NCI-H226 (cell line): ENCODE measurements at places on chromosomes 6 and 20.

- no peak for DNase-seq
Measured at GRCh38 chr20:49825521-49826033, 12.9 kb downstream of the SLC9A8 start.

DNA sequence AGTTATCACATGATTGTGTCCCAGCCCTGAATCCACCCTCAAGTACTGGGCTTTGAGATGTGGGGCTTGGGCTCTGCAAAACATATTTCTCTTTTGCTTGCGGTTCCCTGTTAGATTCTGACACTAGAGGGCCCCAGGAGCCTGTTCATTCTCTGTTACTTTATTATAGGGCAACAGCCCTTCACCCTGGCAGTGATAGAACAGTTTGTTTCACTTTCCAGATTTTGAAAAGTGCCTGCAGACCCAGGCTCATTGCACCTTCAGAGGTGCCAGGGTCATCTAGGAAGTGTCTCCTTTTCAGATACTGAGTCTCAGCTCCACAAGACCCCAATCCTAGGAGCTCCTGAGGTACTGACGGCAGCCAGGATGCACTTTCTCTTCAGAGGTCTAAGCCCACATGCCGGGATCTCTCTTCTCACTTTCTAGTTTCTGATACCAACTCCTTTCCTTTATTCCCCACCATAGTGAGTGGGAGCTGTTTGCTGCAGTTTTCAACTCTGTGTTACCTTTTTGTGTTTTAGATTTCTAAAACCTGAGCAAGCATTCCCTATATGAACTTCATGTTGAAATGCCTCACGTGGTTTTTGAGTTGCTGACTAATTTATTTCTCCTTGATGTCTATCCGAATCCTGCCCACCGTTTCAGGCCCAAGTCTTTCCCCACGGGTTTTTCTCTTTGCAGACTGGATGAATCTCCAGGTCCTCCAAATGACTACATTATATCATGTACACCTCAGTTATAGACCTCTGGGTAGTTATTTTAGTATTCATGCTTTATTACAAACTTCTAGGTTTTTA lies 10.9 kb downstream of the ABT1 start:
- peak; percentile 36 for DNase-seq

GRCh38 chr20:54680872-54681619 lies 205.7 kb downstream of the DOK5 start:
- DNase-seq = no peak

DNA sequence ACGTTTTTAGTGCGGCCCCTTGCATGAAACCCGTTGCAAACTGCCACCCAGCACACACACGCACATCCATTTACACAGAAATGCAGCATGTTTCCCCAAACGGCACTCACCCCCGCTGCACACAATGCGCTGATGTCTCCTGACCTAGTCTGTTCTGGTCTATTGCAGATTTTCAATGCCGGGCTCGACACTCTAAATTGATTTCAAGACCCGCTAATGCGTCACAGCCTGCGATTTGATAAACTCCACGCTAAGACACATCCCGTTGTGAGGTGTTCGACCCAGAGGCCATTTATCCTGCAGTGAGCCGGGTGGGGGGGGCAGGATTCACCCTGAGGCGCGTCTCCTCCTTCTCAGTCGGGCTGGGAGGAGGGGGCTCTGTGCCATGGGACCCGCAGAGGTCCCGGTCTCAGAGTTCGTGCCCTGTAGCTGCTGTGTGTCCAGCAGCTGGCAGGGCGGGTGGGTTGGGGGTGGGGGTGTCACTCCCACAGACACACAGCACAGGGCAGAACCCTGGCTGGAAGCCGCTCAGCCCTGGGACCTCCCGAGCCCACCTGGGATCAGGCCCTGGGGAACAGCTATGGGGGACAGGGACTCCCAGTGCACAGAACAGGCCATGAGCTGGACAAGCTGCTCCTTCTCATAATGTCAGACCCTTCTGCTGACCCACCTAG lies 367.9 kb downstream of the PREX1 start:
- no peak for DNase-seq

DNA sequence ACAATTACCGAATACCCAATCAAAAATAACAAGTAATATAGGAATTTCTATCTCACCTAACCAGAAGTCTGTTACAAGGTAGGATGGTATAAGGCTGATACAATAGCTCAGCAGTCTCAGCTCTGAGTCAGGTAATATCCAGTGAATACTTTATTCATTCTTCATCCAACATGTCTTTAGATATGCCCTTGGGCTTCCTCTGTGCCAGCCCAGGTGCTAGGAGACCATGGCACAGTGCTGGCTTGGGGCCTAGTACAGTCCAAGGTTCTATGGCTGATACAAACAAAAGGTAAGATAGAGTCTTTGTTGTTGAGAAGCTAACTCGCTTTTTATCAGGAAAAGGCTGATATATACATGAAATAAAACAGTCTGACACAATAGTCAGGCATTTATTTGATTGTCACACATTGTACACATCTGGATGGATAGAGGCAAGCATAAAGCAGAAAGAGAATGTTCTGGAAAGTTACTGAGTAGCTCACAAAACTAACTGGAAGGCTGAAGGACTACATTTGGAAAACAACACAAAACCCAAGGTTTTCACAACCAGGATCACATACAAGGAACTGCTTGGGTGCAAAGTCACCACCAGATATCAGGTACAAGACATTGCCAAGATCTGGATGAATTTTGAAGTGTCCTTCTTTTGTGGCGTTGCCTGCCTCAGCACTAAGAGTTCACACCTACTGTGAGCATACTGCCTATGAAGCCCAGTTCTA lies 110.4 kb upstream of the SCAF8 start:
- DNase-seq = no peak
